ENCODE measurements at places on chromosomes 11 and 22.

DNA sequence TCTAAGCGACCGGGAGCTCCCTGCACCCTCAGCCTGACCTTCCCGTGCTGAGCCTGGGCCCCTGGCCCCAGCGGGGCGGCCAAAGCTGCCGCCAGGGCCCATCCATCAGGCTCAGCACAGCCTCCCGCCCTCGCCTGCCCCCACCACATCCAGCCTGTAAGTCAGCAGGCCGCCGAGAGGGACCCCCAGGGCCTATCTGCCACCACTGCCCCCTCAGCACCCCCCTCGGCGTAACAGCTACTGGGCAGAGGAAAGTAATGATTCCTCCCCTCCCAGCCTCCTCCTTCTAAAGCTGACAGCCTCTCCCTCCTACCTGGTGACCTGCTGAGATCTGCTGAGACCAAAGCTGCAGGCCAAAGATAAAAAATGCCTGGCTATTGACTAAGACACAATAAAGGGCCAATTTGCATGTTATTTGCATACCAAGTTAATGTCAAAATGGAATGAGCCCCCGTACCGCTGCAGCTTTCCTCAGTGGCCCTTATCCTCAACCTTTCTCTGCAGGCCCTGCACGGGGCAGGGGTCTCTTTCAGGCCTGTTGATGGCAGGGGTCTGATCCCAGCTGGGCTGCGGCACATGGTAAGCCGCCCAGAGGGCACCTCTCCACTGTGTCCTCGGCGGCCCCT lies 51.6 kb downstream of the RPUSD4 start:
- DNase-seq = no peak

DNA sequence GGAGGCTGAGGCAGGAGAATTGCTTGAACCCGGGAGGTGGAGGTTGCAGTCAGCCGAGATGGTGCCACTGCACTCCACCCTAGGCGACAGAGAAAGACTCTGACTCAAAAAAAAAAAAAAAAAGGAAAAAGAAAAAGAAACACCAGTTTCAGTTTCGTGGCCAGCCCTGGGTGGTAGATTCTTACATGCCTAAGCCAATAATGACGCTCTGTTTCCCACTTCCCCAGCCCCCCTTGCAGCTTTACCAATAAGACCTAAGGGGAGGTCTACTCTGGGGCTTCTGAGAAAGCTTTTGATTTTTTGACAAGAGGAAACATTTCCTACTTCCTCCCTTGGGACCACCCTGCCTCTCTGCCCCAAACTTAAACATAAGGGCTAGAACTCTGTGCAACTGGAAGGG lies 30.0 kb upstream of the PTPRJ start:
- no peak for DNase-seq

DNA sequence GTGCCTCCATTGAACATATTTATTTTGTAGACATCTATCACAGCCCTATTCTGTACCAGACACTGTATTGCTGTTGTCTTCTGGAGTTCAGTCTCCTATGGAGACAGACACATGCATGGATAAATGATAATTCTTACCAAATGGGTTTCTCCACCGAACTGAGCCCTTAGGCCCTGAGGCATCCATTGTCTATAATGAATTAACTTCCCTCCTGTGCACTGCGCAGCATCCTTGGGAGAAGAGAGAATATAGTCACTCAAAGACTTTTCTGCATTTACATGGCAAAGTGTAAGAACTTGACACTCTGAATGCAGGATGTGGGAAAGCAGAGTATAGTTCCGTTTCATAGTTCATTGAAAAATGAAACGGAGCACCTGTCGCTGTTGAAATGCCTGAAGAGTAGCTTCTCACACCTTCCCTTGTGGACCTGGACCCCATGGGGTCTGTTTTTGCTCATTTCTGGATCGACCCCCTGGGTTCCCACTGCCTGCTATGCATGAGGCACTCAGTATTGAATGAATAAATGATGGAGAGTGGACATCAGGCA lies 6.2 kb downstream of the ZNRF3 start:
- DNase-seq = no peak

DNA sequence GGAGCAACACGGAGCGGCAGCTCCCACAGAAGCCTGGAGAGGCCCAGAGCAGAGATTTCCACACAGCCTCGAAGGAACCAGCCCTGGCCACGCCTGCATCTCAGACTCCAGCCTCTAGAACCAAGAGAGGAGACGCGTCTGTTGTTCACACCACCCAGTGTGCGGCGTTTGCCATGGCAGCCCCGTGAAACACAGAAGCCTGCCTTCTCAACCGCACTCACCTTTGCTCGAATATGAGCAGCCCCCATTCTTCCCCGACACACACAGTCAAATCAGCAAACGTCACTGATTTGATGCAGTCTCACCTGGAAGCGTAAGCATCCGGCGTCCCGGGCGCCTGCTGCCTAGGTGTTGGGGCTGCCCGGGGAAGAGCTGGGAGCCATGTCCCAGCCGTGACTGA lies 14.2 kb upstream of the TALDO1 start:
- no peak for DNase-seq

DNA sequence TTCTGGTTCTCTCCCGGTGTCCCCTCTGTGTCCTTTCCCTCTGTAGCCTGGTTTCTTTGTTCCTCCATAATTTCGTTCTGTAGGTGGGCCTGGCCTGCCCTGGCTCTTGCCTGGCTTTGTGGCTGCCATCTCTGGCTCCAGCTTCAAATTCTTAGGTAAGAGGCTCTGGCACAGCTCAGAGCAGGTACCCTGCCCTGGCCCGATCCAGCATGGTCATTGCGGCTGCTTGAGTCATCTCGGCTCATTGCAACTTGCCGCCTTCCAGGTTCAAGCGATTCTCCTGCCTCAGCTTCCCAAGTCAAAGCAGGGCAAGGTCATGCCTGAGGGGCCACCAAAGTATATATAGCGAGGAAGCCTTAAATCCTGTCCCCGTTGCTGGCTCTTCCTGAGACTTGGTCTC lies 76.0 kb downstream of the OSBP2 start:
- DNase-seq = no peak

- no peak for DNase-seq
Observed at GRCh38 chr11:31687256-31687655, 123.9 kb downstream of the PAX6 start.

- DNase-seq = no peak
Observed at GRCh38 chr22:40056559-40056958, 61.8 kb downstream of the FAM83F start.

GRCh38 chr11:108698844-108699642 lies 34.2 kb downstream of the DDX10 start:
- DNase-seq = no peak
